ENCODE measurements at places on chromosomes 16 and 17.

DNA sequence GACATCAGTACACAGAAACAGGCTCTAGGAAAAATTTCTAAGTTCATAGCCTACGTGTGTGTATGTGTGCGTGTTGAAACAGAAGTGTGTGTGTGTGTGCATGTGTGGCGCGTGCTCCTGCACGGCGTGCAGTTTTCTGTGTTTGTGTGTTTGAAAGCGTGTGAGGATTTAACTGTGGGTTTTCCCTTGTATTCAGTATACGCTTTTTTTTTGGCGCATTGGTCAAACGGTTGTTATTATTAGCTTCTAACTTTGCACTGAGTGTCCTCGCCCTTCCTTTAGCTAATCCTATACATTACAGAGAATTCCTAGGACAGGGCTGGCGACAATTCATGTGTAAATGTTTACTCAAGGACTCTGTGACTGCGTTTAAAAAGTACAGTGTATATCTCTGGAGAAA lies 23.0 kb downstream of the TMC6 start:
- no peak for DNase-seq

- no peak for DNase-seq
Measured at GRCh38 chr17:66960613-66961012, 3.9 kb upstream of the CACNG4 start.

DNA sequence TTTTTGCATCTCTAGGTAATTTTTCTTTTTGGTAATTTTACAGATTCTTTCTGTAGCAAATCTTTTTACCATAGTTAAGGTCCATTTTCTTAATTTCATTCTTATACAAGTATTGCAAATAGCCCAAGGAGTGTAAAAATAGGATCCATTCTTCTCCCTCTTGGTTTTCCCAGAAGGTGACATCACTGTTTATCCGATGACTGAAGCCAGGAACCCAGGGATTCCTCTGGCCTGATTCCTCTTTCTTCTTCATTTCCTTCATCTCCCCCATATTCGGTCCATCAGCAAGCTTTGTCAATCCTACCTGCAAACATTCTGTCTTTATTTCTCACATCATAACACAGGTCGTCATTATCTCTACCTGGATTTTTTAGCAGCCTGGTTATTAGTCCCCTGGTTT lies 5.3 kb downstream of the RBBP6 start:
- DNase-seq = no peak

- DNase-seq = no peak
Measured at GRCh38 chr17:70353408-70354092, 184.2 kb downstream of the KCNJ2 start.

GRCh38 chr17:74780443-74781238 lies 4.5 kb upstream of the NAT9 start:
- DNase-seq = no peak
